Stimulated activated CD8-positive, alpha-beta memory T cell treated with anti-CD3 and anti-CD28 coated beads, Interleukin-7, amount 100 ng/mL, for 48 hours (primary cell): ENCODE measurements at places on chromosomes 3 and 15.

DNA sequence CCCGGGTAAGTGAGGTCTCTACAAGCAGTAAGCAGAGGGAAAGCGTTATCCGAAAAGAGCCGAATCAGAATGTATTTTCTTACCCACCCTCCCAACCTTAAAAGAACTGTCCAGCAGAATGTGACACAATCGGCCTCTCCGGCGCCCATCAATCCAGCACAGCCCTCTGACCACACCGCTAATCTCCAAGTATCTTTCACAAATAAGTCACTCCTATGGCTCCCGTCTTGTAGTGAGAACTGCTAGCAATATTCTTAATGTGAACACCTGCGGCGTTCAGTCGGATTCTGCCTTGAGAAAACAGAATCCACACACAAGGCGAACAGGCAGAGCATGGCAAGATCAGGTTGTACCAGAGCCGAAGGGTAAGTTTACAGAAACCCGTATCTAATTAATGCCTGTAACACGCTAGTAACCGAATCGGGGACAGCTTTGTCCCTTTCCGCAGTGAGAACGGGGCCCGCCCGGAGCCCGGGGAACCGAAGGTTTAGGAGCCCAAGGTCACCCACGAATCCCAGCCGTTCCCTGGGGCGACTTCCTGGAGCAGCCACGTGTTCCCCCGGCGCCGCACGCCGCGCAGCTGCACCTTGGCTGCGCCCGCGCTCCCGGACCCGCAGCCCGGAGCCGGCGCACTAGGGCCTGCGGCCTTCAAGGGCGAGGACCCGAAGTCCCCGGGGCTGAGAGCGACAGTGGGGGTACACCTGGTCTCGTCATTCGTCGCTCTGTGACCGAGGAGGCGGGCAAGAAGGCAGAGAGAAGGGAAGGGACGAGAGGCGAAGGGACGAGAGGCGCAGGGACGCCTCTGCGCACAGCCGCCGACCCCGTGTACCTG, 672 bp downstream of the TFRC start:
- DNase-seq, result peak; percentile 27

DNA sequence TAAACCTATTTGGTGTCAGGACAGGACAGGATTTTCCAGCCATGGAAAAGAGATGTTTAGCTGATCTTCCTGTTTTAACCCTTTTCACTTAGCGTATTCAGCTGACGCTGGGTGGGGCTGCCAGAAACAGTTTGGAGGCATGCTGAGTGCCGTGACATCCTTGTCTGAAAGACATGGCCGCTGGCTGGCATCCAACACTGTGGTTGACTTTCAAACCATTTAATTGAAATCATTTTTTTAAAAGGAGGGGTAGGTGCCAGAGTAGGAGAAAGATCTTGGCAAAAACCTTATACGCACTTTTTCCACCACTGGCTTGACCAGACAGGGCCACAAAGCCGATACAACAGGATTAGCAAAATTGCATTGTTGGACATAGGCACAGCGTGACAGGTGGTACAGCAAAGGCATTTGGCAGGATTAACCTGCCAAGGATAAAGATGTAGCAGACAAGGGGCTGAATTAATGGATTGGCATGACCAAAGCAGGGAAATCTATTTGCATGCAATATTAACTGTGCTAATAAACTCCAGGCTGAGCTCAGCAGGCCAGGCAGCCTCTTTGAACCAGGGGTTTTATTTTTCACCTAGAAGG, 131.8 kb upstream of the TOPAZ1 start:
- DNase-seq, result no peak

GRCh38 chr3:117706037-117706436, 996.5 kb downstream of the TUSC7 start:
- no peak for DNase-seq

DNA sequence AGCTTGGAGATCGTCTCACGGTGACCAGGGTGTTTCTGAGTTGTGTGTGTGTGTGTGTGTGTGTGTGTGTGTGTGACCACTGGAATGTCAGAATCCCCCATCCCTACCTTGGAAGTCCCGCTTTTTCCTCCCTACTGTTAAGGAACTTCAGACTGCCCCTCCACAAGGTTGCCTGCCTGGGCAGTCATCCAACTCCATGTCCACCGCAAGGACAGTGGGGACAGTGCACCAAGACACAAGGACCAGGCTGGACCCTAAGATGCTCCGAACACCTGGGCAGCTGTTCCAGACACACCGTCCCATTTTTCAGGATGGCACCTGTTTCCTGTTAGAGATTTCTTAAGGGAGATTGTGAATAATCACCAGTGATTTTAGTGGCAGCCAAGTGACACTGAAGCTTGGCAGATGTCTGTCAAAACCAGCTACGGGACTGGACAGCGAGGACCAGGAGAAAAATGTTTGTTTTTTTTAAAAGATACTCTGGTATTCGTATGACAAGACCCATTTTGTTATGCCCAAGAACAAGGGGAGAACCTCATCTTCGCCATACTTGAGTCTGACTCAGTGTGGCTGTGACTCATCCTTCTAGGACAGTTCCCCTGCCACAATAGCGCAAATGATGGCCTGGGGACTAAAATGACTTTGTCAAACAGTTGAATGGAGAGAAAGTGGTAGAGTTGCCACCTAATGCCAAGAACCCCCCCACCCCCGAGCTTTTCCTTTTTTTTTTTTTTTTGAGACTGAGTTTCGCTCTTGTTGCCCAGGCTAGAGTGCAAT, 15.5 kb downstream of the PAQR9 start:
- no peak for DNase-seq

DNA sequence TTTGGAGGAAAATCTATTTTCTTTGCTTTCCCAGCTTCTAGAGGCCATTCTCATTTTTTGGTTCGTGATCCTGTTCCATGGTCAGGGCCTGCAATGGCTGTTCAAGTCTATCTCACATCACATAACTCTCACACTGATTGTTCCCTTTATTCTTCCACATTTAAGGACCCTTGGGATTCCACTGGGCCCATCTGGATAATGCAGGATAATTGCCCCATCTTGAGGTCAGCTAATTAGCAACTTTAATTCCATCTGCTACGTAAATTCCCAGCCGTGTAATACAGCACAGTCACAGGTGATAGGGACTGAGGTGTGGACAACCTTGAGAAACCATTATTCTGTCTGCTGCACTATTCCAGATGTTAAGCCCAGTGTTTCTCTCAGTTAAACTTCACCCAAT, 311.6 kb upstream of the CNTN4 start:
- no peak for DNase-seq

GRCh38 chr3:53225181-53225580, 30.6 kb downstream of the TKT start:
- no peak for DNase-seq

GRCh38 chr3:42846685-42847522, 28.8 kb downstream of the CYP8B1 start:
- no peak for DNase-seq

DNA sequence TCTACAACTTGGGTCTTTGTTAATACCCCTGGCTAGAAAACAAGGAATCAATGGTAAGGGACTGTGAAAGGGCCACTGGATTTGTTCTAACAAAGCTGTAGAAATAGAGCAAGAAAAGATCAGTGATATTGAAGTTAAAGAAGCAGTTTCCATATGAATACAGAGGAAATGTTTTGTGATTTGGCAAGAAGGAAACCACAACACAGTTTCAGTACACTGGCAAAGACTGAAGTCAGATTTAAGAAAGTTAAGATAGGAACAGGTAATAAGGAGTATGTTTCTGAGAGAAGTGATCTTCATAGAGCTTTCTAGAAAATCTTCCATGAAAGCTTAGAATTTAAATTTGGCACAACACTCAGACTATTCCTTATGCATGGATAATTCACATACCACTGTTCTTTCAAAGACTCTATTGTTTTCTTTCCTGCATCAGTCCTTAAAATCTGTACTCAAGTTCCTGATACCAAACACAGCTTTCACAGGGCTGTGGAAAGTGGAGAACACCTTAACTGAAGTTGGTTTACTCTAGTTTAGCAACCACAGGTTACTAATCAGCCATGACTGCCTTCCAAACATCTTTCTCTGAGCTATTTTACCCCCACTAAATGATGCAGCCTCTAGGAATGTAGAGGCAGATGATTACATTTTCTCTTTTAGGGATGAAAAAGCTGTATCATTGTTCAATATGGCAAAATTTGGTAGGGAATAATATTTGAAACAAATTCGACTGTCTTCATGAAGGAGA, 32.4 kb upstream of the ALCAM start:
- DNase-seq, result no peak

GRCh38 chr3:143160437-143160836, 40.9 kb downstream of the CHST2 start:
- no peak for DNase-seq

- DNase-seq, result peak; percentile 6
Observed at GRCh38 chr3:193962986-193963685, 172.8 kb upstream of the HES1 start.

- no peak for DNase-seq
Observed at GRCh38 chr3:22474706-22475445, 723.9 kb upstream of the ZNF385D start.

DNA sequence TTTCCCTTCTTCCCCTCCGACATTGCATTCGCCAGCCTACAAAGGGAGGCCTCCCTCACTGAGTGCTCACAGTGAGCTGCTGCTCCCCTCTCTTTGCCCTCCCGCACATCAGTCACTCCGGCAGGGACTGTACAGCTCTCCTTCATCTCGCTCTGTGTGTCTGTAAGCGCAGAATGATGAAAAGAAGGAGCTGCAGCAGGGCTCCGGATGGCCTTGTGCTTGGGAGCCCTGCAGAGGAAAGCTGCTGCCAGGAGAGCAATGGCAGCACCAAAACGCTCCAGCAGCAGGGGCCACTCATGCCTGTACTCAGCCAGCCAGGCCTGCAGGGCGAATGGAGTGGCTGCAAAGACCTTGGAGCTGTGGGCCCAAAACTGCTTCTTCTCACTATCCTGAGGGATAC, 107.0 kb upstream of the NSMCE3 start:
- no peak for DNase-seq

DNA sequence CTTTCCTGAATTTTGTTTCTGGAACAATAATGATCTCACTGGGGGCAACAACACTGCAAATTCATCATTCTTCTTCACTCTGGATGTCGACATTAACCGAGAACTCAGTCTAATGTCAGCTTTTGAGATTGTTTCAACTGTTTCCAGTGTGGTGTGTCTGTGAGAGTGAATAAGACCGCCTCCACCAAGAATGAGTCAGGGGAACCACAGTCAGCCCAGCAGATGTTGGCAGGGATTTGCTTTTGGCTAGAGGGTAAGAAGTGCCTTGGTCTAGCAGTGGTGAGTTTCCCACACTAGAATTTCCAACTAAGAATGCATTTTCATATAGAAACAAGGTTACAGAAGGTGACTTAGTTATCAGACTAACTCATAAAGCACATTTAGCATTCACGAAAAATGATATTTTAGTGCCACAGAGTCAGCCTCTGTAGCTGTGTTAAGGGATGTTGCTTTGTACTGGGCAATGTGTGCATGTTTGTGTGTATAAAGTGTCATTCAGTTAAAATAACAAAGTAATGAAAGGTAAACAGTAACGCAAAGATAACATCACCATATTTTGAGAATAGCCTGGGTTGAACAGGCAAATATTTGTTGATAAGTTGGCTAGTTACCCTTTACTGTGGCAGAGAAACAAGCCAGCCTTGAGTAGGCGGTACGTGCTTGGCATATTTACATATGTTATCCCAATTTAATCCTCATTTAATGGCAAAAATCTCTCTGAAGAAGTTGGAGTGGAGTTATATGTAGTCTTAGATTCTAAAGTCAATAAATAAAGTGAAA, 33.8 kb downstream of the DRD3 start:
- DNase-seq, result peak; percentile 19

DNA sequence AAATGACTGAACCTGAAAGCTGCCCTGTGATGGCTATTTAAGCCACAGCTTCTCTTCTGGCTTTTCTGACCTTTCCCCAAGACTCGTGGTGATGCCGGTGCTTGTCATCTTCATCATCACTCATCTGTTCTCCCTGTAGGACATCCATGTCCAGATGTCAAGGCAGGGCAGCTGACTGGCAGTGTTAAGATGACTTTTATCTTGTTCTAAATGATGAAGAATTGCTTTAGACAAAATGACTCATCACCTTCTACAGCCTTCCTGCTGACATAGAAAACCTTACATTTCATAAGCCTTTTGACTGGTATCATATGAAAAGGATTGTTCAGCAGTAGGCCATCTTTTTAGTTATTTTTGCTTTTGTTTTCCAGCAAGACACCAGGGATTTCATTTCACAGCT, 67.0 kb upstream of the GPR149 start:
- DNase-seq, result no peak

DNA sequence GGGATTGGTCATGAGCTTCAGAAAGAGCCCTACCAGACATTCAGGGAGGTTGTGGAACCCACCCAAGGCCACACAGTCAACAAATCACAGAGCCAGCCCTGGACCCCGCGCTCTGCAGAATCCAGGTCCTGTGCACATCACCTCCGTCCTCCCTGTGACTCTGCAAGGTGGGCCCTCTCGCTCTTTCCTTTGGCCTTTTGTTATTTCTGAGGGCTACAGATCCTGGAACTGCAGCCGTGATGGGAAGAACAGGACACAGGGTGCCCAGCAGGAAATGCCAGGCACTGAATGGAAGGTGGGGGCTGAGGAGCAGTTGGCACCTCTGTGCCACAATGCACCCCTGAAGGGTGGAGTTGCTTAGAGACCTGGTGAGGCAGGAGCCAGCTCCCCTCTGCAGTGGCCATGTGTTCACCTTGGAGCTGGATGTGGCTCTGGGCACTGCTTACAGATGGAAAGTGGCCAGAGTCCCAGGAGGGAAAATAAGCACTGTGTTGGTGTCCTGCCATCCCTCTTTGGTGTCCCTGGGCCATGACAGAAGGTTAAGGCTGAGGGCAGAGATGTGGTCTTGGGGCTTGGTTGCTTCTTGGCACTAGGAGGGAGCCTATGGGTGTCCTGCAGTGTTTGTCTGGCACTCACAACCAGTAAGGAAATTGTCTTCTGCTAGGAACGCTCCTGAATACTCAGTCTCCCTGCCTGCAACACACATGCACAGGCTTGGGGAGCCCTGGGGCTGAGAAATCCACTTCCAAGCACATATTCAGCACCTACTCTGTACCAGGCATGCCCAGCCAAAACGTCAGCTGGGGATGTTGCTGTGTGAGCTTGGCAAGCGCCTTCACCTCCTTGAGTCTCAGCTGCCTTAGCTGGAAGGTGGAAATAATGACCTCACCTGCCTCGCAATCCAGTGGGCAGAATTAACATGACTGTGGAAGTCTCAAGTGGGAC, 98.0 kb upstream of the SLC6A6 start:
- DNase-seq, result no peak

- no peak for DNase-seq
Observed at GRCh38 chr3:195739561-195740111, 18.9 kb downstream of the MUC20 start.

DNA sequence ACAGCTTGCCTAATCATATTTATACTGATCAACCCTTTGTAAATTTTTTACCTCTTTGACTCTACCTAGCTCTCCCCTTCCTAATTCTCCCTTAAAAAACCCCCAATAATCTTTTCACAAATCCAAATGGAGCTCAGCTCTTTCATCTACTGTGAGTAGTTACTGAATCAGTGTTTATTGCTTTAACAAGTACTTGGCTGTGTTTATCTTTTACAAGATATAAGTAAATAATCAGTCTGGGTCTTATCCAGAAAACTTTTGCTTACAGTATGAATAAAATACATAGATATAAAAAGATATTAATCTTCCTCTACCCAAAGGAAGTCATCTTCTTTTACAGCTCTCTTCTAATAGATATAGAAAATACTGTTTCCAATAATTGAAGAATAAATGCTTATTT, 366.4 kb downstream of the RAP2B start:
- DNase-seq, result no peak
